ENCODE measurements at places on chromosomes 7 and 10.
A peak's percentile ranks its signal among the peaks of the same experiment; 100 is the strongest.

DNA sequence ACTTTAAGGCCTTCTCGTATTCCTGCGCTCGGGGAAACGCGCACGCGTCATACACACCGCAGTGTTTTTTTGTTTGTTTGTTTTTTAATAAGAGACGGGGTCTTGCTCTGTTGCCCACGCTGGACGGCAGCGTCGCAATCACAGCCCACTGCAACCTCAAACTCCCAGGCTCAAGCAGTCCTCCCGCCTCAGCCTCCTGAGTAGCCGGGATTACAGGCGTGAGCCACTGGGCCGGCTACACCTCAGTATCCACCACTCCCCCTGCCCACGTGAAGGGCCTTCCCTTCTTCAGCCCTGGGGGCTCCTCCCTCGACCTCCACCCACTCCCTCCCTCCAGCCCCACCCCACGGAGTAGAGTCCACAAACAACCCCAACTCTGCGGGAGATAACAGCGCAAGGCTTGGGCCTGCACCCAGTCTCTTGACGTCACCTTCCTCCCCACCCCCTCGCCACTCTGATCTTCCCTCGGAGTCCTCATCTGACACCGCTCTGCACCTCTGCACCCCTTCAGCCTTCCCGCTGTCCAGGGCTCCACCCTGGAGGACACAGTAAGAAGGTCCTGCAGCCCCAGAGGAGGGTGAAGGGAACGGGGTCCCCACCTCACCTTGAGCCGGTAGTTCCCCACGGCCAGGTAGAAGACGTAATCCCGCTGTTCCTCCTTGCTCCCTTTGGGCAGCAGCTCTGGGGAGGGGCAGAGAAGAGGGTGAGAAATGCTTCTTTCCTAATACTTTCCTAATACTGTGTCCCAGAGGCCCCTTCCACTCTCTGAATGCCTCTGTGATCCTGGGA, 2.8 kb upstream of the CLDN15 start:
- no peak for DNase-seq

- peak; percentile 42 for DNase-seq
Measured at GRCh38 chr7:73809467-73809951, 21.3 kb upstream of the CLDN4 start.

- DNase-seq, result no peak
Measured at GRCh38 chr7:150511048-150511447, 3.6 kb upstream of the GIMAP7 start.

- DNase-seq, result peak; percentile 85
Measured at GRCh38 chr10:100364735-100365391, 17.8 kb downstream of the SCD start.

- no peak for DNase-seq
Measured at GRCh38 chr7:151020231-151020630, 4.1 kb downstream of the ATG9B start.

DNA sequence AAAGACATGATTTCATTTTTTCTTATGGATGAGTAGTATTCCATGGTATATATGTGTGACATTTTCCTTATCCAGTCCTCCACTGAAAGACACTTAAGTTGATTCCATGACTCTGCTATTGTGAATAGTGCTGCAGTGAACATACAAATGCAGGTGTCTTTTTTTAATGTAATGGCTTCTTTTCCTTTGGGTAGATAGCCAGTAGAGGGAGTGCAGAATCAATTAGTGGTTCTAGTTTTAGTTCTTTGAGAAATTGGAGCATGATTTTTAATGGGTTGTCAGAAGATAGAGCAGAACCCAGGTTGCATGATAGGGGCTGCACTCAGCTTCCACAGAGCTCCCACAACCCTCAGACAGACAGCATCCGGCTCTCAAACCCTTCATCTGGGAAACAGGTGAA, 152.9 kb upstream of the PLXDC2 start:
- no peak for DNase-seq

DNA sequence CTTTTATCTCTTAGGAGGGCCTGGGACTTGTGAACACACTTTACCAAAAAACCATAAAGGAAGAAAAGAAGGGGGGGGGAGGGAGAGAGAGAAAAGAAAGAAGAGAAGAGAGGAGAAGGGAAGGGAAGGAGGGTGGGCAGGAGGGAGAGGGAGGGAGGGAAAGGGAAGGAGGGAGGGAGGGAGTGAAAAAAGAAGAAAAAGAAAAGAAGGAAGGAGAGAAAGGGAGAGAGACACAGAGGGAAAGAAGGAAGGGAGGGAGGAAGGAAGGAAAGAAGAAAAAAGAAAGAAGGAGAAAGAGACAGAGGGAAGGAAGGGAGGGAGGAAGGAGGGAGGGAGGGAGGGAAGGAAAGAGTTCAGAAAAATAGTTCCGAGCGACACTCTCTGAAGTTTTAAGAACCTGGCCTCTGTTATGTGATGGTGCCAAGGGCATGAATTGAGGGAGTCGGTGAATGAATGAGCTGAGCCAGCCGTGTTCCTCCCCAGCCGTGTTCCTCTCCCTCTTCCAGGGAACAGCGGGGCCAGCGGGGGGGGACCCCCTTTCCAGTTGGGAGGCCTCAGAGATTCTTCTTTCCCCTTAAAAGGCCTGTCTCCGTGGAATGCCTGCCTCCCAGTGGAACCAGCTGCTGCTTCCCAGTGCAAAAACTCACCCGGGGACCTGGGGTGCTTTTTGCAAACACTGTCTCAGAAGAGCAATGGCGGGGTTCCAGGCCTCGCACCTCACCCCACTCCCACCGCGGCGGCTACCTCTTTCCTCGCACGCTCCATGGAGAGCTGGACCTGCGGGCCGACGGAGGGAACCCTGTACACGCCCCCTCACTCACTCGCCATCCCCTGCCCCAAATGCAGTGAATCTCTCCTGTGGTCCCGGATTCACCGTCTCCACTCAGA, 84.1 kb downstream of the FOXL3 start:
- DNase-seq, result no peak

DNA sequence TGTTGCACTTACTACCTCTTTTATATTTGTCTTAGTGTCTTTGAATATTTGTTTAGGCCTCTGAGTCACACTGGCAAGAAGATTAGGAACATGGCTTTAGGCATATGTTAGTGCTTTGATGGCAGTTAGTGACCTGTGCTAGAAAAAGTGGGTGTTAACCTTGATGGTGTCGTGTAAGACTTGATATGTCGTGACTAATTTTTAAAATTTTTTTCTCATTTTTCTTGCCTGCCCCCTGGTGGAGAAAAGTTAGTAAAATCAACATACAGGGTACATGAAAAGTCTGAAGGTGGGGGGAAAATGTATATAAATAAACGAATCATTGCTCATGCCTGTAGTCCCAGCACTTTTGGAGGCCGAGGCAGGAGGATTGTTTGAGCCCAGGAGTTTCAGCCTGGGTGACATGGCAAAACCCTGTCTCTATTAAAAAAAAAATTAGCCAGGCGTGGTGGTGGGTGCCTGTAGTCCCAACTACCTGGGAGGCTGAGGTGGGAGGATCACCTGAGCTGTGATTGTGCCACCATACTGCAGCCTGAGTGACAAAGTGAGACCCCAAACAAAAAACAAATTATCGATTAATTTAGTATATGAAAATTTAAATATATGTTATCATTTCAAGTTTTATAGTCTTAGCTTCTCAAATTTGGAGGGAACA, 44.6 kb downstream of the TAX1BP1 start:
- peak; percentile 40 for DNase-seq

GRCh38 chr7:68309806-68310205, 1288.5 kb upstream of the AUTS2 start:
- DNase-seq, result peak; percentile 52

DNA sequence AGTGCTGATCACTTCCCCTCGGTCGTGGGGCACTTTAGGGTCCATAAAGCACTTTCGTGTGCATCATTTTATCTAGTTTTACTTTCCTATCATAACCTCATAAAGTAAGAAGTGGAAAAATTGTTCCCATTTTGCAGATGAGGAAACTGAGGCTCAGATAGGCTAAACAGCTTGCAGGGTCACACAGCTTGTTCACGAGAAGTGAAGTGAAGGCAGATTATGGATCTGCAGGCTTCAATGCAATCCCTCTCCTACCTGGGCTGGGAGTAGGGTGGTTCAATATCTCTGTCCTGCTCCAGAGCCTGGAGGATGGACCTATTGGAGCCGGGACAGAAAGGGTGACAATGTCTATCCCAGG, 10.8 kb upstream of the ZNF467 start:
- DNase-seq, result no peak

- DNase-seq, result no peak
Measured at GRCh38 chr7:138564365-138564764, 104.3 kb downstream of the TRIM24 start.

GRCh38 chr7:137458399-137458798, 114.9 kb upstream of the PTN start:
- DNase-seq, result no peak

- no peak for DNase-seq
Measured at GRCh38 chr10:117762126-117762818, 219.7 kb downstream of the EMX2 start.

GRCh38 chr10:72275351-72276012, 1.8 kb downstream of the DDIT4 start:
- DNase-seq, result no peak

DNA sequence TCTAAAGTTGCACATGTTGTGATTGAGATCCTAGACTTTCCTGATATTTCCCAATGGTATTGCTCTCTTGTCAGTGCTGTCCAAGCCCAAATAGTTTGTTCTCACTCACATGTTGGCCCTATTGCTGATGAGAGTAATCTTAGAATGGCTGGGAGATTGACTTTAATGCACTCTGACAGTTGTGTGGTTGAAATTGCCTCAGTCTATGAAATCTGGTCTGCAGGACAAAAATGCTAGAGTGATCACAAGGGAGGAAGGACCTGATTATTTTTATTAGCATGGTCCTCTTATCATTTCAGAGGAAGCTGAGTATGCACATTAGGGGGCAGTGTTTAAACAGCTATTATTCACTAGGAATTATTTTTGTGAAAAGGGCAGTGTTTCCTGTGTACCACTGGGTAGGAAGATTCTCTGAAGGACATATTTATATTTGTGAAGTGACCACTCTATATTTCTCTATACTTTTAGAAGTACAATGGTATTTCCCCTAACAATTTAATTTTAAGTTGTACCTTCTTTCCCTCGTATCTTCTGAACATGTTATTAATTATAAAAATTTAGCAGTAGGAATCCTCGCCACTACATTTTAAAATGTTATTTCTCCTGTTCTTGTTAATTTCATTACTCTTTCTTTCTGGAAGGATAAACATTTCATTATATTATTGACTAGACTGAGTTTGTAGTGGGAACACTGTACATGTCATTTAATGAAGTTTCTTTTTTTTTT, 64.4 kb downstream of the SUGCT start:
- peak; percentile 42 for DNase-seq

DNA sequence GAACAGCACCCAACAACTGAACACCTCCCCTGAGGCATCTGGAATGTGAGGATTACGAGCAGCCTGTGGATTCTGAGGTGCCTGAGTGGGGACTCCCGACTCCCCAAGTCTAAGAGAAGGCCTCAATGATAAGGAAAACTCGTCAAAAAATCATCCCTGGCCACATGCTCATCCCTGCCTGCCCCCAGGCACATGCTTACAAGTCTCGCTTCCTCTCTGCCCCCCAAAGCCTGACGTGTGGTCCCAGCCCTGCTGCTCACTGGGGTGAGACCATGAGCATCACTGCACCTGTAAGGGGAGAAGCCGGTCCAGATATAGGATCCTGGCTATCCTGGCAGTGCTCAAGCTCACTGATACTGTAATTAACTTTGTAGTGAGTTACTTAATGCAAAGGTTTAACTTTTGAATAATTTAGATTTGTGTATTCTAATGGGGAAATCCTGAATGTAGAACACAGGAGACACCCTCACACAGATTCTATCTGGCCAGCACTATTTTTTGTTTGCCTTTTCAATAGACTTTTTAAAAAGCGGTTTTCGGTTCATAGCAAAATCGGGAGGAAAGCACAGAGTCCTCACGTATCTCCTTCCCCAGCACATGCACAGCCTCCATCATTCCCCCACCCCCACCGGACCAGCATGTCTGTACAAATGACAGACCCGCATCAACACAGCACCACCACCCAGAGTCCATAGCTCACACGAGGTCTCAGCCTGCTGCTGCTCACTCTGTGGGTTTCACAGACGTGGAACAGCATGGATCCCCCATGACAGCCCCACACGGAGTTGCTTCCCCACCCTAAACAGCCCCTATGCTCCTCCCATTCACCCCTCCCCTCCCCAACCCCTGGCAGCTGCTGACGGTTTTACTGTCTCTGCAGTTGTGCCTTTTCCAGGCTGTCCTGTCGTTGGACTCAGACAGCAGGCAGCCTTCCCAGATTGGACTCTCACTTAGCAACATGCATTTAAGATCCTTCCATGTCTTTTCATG, 167.9 kb downstream of the DIP2C start:
- DNase-seq, result no peak

GRCh38 chr7:128931965-128932861, 5.5 kb upstream of the IRF5 start:
- DNase-seq, result no peak

DNA sequence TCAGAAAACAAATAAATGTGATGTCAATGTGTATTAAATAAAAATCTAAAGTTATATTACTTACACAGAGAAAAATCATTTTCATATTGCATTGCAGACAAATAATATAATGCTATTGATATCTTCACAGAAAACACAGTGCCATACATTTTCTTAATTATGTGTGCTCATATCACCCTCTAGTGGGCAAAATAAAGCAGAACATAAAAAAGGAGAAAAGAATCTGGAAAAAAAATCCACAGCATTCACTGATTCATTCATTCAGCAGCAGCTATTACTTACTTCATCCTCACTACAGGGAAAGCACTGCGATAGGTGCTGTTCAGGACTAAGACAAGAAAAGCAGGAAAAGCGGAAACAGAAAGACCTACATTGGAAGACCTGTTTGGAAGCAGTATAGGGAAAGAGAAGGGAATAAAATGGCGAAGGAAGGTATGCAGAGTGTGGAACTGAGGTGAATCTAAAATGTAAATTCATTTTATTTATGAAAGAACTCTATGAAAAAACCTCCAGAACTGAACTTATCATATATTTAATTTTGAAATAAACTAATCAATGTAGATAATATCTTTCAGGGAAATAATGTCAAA, 73.2 kb downstream of the POT1 start:
- DNase-seq, result peak; percentile 2

DNA sequence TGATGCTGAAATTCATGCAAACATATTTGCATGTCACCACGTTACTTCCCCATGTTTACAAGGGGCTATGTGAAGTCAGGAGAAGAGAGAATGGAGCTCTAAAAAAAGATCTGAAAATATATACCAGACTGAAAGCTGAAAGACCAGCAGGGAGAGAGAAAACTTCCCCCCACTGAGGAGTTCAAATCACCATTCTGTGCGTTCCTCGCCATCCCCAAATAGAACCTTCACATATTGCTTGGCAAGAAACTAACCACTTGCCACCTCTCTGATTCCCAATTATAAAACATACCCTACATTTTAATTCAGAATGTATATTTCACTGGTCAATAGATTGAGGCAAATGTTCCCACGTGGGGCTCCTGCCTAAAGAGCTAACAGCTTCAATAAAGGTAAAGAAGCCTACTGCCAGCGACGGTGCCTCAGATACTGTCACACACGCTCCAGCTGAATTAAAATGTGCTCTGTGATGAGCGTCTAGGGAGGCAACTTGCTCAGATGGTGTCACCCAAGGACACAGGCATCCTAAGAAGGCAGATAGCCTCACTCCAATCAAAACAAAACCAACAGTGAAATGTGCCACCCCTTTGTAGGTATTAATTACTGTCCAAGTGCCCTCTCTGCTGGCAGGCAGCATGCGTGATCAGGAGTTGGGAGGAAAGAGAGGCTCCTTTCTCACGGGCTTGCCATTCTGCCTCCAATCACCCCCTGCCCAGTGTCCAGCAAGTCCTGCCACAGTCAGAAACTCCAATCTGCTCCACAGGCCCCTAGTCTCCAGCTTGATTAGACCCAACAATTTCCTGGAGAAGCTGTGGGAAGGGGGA, 298.2 kb downstream of the GRID1 start:
- DNase-seq, result no peak

- no peak for DNase-seq
Measured at GRCh38 chr7:80039251-80039884, 95.3 kb upstream of the GNAI1 start.

GRCh38 chr7:17940951-17941431, 697 bp upstream of the SNX13 start:
- DNase-seq, result no peak

Data from urothelium cell line (cell line).